ENCODE measurements at places on chromosomes 12 and 14.
A peak's percentile ranks its signal among the peaks of the same experiment; 100 is the strongest.

GRCh38 chr12:96176575-96176974 is 17.6 kb upstream of the ELK3 start:
- DNase-seq: no peak

- DNase-seq: peak; percentile 38
These were observed 682 bp downstream of the KIAA0586 start for GRCh38 chr14:58428118-58428683.

DNA sequence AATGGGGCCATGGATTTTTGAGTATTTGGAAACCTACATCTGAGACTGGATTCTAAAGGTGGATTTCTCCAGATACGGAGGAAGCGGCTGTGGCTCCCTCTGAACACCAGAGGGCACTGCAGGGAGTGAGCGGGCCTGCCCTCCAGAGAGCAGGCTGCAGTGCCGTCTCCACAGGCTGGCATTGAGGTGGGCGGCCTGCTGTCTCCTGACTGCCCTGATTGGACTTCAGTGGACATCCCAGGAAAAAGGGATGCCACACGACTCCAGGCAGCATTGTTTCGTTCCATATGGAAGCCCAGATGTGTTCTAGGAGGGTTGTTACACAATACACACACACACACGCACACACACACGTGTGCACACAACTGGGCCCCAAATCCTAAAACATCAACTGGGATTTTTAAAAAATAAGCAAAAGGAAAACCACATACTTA is 20.9 kb upstream of the ANO2 start:
- DNase-seq: peak; percentile 49

- no peak for DNase-seq
These were observed 112.6 kb upstream of the TMCC3 start for GRCh38 chr12:94762943-94763342.

DNA sequence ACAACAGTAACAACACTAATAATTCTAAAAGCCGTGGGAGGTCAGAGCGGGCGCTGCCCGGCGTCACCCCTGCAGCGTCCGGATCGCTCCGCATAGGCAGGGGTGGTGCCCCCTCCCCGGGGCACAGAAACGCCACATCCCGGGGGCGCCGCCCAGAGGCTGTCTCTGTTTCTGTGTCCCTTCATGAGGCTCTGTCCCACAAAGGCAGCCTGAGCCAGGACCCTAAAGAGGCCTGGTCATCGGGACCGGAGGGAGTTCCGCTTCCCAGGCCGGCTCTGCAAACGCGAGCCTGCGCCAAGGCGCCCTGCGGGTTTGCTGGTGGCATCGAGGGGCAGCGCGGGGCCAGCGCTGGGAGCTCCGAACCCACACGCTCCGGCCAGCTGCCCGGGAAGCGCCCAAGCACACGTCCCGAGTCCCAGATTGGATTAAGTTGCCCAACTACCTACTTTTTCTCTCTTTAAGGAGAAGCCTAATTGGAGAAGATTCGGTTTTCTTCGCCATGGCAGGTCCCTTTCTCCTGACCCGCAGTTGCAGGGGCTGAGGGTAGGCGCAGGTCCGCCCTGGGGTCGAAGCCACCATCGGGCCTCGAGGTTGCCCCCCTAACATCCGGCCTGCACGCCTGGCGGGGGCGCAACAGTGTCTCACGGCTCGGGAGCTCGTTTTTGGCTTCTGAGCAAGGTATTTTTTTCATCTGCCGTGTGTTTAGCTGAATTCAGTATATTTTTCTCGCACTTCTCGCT is 421.7 kb downstream of the VRK1 start:
- peak; percentile 12 for DNase-seq

DNA sequence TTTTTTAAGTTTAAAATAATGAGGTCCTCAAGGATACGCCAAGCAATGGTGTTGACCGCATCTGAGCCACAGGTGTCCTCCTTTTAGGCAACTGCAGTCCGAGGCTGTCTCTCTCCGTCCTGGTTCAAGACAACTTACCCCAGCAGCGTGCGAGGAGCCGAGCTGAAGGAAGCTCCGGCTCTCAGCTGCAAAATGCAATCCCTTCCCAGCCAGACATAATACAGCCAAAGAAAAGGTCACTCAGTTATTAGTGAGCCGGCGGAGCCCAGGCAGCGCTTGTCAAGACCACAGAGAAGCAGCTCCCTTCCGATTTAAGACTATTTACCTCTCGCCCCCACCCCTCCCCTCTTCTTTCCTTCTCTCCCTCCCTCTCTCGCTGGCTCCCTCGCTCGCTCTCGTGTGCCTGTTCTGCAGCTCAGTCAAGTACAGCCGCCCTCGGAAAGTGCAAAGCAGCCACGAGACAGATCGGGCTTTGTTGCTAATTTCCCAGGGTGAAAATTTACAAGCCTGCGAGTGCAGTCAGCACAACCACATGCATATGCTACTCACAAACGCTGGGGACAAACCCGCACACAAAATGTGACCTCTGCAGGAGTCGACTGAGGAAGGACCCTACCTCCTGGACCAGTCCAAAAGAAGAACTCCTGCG is 363 bp upstream of the LMO3 start:
- DNase-seq: no peak

- no peak for DNase-seq
These were observed 3.7 kb downstream of the PRICKLE1 start for GRCh38 chr12:42585841-42586216.

DNA sequence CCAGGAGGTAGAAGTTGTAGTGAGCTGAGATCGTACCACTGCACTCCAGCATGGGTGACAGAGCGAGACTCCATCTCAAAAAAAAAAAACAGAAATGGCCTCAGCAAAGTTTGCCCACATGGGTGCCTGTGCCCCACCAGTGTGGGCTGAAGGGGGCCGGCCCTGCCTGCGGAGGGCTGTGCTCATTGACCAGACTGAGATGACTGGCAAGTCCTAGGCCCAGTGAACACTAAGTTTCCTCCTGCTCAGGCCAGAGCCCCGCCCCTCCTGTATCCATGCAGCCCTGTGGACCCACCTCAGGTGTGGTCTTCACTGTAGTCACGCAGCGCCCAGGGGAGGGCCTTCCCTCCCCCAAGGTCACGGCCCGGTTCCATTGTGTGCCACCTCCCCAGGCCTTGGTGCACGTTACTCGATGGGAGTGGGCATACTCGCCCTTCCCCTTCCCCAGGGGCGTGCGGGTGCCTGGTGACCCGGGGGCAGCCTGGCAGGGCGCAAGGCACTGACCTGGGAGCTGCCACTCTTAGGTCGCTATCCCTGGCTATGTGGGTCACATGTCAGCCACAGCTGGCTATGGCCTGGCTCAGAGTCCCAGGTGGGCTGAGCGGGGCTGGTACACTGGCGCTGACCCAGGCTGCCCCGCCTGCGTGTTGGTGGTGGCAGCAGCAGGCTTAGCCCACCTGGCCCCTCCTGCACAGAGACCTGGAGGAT is 16.1 kb downstream of the INF2 start:
- DNase-seq: no peak

DNA sequence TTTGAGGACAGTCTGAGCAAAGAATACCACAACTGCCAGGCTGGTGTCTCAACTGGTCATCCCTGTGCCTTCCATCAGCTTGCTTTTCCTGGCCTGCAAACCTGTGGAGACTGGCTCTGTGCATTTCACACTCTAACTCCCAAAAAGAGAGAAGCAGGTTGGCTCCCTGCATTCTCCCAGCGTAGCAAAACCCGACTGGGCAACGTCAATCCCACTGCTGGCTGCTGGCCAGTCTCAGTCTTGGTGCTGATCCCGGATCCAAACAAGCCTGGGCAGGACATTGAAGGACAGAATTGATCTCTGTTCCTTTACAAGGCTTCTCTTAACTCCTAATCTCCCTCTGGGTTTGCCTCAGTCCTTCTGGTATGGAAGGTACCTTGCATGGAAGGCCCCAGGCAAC is 65.4 kb downstream of the FZD10 start:
- no peak for DNase-seq

- no peak for DNase-seq
These were observed 10.1 kb upstream of the NR2C1 start for GRCh38 chr12:95083471-95083870.

DNA sequence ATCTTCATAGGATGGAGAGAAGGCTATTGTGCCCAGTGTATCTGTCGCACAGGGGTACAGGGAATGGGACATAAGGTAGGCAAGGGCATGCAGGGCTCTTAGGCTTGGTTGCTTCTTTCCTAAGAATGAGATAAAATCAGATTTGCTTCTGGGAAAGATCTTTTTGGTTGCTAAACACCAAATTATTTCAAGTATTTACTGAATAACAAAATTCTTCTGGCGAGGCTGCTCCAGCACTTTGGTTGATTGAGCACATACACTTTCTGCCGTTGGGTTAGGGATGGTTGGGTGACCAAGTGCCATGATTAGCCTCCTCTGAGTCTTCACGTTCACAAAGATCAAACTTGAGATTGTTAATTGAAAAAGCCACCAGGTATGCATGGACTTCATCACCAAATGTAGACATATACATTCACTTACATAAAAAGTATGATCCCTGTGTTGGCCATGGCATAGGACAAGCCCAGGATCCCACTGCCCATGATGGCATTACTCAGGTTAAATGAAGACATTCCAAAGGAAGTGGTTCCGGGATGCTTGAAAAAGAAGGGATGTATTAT is 38.2 kb downstream of the SLC38A4 start:
- no peak for DNase-seq

DNA sequence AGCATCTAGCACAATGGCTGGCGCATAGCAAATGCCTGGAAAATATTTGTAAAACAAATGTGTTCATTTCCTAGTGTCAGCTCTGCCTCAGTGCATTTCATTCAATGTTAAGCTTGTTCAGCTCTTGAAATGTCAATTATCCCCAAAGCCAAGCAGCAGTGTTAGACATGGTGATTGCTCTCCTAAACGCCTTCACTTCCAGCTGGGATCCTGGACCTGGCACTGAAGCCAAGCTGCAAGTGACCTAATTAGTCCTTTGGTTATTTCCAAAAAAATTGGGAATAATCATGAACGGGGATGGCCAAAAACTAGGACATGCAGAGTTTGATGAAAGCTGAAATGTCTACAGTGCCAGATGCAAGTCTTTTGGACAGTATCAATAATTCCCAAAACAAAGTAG is 54.9 kb upstream of the MDGA2 start:
- DNase-seq: no peak

DNA sequence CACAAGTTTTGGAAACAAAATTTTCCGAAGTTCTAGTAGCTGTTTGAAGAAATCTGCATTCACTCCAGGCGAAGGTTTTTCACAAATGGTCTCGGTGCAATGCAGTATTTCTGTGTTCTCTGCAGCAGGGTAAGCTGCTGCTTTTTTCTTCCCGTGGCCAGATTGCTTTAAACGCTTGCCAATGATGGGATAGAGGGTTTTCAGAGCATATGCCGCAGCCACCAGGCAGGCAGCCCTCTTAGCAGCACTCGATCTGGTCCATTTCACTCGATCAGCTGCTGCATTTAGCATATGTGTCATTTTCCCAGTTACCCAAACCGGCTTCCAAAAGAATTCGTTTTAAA is 315 bp downstream of the ABCD2 start:
- DNase-seq: peak; percentile 40

- DNase-seq: no peak
These were observed 958 bp downstream of the RTN1 start for GRCh38 chr14:59869381-59870255.

- no peak for DNase-seq
These were observed 42.8 kb upstream of the VASH1 start for GRCh38 chr14:76718306-76719040.

DNA sequence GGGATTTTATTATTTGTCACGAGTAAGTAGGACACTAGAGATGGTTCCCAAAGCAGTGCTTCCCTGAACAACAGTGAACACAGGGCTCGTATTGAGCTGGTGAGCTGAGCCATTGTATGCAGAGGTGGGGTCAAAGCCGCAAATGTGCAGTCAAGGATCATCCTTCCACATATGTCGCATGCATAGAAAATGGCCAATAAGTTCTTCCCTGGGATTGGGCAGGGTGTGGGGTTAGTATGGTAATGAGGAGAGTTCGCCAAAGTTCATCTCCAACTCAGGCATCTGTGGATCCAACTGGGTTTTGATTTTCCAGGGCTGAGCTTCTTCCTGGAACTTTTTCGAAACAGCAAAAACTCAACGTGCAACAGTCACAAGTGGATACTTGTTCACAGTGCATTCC is 86.6 kb downstream of the CMKLR1 start:
- DNase-seq: no peak

DNA sequence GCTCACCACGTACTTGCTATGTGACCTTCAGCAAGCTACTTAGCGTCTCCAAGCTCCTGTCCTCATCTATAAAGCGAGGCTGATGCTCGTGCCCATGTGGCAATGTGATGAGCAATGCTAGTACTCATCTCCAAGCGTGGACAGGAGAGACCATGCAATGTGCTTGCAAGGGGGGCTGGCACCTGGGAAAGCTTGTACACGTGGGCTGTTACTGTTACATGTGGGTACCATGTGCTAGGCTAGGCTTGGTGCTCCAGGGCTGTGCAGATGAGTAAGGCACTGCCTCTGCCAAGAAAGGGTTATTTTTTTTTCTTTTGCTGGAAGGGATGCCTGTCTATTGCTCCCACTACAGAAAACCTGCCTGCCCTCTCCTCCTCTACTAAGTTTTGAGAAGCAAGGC is 46.6 kb downstream of the TSPAN11 start:
- no peak for DNase-seq

DNA sequence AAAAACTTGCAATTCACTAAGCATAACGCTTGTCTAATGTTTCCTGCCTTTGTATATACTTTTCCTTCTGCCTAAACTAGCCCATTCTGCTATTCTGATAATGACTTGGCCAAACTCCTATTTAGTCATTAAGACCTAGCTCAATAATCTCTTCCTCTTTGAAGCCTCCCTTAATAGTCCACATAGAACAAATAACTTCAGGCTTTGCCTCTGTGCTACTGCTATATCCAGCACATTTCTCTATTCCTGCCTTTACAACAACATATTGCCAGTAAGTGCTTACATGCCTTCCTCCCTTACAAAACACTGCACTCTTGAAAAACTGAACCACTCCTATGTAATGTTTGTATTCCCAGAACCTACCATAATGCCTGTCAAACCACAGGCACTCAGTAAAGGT is 13.8 kb downstream of the PRICKLE1 start:
- no peak for DNase-seq

DNA sequence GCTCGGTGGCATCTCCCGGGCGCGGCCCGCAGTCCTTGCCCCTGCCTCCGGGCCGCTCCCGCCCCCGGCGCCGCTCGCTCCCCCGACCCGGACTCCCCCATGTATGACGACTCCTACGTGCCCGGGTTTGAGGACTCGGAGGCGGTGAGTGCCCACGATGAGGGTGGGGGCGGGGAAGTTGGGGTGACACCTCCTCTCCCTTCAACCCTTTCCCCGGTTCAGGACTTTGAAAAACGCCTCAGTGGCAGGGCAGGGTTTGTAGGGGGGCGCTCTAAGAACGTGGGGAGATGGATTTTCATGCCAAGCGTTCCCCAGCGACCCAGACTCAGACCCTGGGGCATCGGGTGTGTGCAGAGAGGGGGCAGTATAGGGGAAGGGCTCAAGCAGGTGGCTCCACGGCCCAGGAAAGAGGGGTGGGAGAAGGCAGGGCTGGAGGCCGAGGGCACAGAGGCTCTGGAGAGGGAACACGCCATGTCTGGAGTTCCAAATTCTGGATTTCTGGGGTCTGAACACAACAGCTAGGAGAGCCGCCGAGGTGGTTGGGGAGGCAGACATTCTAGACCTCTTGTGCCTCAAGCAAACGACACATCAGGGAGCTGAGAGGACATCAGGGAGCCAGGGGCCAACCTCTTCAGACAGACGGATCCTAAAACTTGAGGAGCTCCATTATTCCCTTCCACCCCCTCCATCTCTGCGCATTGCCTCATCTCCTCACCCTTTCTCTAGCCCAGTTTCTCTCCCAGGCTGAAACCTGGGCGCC is 715 bp downstream of the CACNB3 start:
- peak; percentile 56 for DNase-seq

Data from activated CD4-positive, alpha-beta T cell treated with anti-CD3 and anti-CD28 coated beads, Interleukin-2, amount 10 ng/mL, durations not matched to agents 7 days and 5 days (primary cell).